ENCODE measurements at places on chromosomes 4 and X. TPM values are rescaled to one million over a fixed set of nuclear protein-coding genes. Genes with fewer than 3 reads are reported as not detected.

The JADE3 gene
- 14.3 TPM for total RNA-seq

- DNase-seq, result no peak
Measured at GRCh38 chr4:23388255-23388654, 501.6 kb downstream of the PPARGC1A start.

DNA sequence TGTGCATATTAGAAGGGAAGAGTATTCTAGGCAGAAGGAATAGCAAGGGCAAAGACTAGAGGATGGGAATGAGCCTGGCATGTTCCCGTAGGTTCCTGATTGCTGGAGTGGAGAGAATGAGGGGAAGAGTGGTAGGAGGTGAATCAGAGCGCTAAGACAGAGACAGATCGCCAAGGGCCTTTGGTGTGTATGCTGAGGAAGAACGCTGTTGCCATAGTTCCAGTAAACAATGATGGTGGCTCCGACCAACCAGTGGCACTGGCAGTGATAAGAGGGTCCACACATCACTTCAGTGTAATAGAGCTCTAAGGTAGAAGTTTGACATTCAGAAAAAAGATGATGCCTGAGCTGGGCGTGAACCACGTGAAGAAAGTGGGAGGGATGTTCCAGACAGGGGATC is 966 bp downstream of the TBC1D25 start:
- DNase-seq, result no peak

GRCh38 chrX:24424948-24425347 is 40.1 kb upstream of the PDK3 start:
- no peak for DNase-seq
